Lung microvascular endothelial cell (primary cell): ENCODE measurements at places on chromosomes 3 and 15. TPM values are rescaled to one million over a fixed set of nuclear protein-coding genes. Genes with fewer than 3 reads are reported as not detected.

GRCh38 chr3:161150001-161150525 is 44.9 kb upstream of the B3GALNT1 start:
- DNase-seq, result no peak

GRCh38 chr3:45994419-45995235 is 997 bp downstream of the FYCO1 start:
- peak; percentile 22 for DNase-seq

DNA sequence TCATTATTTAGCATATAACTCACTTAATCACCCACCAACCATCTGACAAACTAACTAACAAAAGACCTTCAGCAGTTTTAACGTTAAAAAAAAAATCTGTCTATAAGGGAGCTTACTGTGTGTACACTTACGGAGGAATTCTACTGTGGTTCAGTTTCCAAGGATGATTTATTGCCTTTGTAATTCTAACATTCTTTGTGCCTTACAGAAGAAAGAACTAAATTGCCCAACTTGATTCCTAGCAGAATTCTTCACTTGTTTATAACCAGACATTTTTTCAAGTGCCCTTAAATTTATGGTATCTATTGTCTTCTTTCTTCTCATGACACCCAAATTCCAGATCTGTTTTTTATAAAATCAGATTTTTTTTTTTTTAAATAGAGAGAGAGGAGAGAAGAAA is 119.7 kb upstream of the IGSF10 start:
- DNase-seq, result no peak

DNA sequence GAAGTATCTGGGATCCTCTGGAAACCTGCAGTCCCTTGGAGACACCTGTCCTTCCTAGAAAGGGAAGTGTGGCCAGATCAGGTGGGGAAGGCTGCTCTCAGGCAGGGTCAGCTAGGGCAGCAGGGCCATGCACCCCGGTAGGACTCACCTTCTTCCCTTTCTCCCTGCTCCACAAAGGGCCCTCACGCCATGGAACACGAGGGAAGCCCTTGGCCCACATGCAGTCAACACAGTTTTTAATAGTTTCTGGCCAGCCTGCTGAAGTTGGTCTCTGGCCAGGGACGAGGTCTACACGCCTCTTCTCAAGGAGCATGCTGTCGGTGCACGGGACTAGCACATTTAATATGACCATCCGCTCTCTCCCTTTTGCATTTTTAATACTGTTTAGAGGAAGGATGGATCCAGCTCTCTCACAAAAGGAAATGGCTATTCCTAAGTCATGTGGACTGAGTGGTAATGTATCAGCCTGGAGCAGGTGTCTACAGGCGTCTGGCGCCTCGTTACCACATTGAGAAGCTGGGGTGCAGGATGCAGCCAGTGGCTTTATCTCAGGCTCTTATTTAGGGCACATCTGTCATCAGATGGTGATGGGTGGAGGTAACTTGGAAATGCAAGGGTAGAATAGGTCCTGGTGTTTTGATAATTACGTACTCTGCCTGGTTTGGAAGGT is 153.9 kb downstream of the KLF13 start:
- DNase-seq, result no peak

DNA sequence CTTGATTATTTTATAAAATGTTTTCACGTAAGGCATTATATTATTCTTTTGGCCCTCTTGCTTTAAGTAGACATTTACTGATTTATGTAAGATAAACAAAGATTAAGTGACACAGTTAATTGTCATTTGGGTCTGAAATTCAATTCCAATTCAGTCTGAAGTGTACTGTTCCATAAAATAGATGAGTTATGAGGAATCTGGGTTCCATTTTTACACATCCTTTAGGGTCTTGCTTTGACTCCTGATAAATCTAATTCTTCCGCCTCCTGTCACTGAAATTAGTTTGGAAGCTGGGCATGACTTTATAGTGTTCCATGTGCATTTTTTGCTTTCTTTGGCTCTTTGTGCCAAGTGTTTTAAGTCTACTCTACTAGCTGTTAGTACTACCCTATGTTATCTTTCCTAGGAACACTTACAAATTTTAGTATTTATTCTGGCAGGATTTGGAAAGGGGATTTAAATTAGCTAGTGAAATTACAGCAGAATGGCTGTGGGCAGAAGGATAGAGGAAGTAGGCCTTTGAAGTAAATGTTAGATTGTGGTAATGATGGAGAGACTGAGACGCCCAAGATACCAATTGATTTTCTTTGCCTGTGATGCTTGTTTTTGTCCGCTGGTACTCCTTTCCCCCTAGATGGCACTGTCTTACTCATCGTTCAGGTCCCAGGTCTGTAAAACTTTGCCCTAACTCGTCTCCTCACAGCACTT is 14.3 kb downstream of the ARL8B start:
- DNase-seq, result peak; percentile 35

- no peak for DNase-seq
Measured at GRCh38 chr3:127137113-127137512, 55.8 kb upstream of the PRR23E start.

DNA sequence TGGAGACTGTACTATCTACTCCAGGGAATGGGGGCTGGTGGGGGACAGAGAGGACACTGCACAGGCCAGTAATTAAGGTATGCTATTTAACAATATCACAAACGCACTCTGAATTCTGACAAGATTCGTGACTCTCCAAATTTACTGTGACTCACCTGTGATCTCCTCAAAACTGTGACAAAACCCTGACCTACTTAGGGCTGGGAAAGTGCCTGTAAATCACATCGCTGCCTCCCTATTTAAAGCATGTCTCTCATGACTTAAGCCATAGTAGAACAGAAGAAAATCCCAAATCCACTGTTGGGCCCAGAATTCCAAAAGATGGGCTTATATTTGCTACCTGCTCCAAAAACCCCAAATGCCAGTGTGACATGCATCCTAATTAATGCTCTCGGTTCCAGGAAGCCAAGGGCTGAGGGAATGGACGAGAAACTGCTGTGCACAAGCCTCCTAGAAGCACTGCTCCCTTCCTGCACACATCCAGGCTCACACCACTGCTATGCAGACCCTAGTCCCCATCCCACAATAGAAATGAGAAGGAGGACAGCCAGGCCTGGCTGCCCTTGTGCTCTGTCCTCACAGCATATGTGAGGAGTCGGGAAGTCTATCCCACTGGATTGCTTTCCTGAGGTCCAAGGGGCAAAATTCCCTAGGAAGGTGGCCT is 187.7 kb upstream of the CHRNA7 start:
- no peak for DNase-seq

GRCh38 chr3:17845026-17845812 is 102.8 kb upstream of the TBC1D5 start:
- no peak for DNase-seq

- no peak for DNase-seq
Measured at GRCh38 chr3:10473581-10474274, 31.7 kb downstream of the ATP2B2 start.

DNA sequence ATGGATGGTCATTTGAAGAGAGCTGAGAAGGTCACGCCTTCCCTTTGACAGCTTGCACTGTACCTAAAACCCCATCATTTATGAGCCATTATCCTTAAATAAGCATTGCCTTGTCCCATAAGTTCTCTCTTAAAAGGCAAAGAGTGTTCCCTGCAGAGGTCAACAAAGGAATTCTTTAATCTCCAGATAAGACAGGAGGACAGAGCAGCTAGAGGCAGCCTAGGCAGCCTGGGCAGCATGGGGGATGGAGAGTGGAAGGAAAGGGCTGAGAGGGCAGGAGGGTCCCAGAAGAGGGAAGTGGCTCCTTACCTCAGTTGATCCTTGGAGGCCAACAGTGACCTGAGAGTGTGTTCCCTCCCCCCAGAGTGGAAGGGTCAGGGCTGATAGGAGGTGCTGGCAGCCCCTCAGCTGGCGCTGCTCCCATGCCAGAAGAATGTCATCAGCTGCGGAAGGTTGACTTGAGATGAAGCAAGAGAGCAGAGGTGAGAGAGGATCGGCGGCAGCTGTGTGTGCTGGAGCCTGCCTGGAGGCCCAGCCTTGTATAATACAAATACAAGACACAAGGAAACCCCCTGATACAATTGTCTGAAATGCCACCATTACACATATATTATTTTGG is 12.8 kb downstream of the KBTBD13 start:
- DNase-seq, result no peak

DNA sequence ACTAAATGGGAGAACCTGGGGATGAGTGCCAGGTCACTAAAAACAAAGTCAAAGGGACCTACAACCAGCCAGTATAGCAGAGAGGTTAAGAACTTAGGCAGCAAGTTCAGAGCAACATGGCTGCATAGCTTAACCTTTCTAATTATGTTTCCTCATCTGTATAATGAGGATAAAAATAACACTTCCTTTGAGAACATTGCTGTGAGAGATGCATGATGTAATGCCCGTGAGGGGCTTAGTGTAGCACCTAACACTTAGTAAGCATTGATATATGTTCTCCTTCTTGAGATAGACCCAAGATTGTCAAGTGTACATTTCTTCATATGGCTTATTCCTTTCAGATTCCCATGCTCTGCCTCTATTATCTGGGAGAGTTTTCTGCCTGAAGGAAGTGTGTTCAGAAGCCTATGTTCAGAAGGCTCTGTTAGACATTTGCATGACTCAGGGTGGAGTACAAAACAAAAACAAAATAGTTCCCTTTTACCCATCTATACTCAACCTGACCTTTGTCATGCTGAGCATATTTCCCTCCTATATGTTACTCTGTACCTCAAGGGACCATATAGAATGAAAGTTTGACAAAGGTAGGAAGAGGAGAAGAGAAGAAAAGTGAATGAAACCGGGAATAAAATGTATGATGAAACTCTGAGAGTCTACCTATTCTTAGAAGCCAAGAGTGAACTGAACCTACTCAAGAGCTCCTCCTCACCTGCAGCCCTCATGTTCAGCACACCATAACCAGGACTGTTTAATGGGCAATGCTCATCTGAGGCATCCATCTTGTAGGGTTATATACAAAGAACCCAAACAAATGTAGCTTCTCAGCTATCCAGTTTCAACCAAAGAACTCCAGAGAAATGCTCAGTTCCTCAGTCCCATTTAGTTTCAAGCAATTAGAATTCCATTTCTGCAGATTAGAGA is 70.7 kb upstream of the KCNMB2 start:
- DNase-seq, result no peak

GRCh38 chr15:70127770-70128413 is 30.2 kb upstream of the TLE3 start:
- DNase-seq, result no peak

DNA sequence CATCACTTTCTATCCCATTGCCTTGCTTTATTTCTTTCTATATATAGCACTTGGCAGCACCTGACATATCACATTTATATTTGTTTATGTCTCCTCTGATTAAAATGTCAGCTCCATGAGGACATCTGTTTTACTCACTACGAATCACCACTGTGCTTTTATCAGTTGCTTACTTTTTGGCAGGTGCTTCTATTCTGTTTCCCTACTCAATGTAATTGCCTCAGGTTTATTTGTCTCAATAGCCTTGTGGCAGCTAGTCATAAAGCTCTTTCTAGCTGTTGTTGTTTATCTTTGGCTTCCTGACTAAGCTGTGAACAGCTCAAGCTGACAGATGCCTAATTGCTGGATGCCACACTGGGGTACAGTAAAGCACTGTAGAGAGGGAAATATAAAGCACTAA is 85.5 kb downstream of the VPS13C start:
- peak; percentile 7 for DNase-seq

- DNase-seq, result no peak
Measured at GRCh38 chr15:52804526-52805081, 14.5 kb upstream of the ONECUT1 start.

DNA sequence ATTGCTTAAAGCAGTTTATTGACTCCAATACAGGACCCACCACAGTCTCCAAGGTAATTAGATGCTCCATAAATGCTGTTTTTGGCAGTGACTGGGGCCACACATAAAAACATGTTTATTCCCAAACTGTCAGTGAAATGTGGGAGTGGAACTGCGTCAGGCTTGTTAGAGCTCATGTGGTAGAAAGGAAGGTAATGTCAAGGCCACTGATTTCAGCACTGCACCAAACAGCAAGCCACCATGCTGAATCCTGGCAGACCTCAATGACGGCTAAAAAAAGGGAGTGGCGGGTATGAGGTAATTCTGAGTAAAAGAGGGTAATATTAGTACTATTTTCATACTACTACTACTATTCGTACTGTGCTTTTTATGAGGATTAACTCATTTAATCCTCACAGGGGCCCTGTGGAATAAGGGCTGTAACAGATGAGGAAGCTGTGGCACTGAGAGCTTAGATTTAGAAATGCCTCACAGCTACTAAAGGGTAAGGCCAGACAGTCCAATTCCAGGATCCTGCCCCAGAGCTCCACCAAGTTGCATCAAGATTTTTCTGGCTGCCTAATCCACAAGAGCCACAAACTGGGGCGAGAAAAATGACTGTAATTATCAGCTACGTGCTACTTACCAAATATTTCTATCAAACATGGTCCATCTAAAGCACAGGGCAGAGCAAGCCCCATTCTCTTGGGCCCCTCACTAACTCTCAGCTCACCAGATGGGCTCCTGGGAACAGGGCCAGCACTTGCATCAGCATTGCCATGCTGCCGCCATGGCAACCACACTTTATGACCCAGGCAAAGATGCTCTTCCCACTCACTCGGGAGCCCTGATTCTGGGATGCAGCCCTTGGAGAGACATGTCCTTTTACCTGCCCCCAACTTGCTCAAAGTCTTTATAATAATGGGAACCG is 83.6 kb upstream of the SPATA12 start:
- DNase-seq, result peak; percentile 54

- DNase-seq, result peak; percentile 37
Measured at GRCh38 chr3:70360979-70361760, 48.7 kb upstream of the MDFIC2 start.

DNA sequence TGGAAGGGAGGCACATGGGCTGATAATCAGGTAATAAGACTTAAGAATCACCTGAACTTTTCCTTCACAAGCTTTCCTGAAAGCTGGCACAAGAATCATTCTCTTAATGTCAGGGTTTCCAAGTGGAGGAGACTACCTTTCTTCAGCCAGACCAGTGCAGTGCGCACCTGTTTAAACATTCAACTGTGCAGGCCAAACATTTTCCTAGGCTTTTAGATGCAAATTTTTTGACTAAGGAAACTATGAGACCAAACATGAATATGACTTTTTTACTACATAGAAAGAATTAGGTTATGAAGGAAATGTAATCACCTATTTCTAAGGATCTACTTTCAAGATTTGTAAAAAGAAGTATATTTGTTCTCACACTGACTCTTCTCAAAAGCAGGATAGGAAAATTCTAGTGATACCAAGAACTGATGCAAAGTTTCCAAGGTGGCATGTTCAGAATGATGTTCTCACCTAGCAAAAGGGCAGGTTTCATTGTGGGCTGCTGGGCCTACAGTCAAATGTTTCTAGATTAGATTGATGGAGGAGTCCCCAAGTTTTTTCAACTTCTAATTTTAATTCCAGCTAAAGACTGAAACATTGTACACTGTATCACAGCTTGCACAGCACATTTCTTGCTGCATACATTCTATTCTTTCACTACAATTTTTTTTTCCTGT is 339.1 kb downstream of the TIGIT start:
- DNase-seq, result no peak

DNA sequence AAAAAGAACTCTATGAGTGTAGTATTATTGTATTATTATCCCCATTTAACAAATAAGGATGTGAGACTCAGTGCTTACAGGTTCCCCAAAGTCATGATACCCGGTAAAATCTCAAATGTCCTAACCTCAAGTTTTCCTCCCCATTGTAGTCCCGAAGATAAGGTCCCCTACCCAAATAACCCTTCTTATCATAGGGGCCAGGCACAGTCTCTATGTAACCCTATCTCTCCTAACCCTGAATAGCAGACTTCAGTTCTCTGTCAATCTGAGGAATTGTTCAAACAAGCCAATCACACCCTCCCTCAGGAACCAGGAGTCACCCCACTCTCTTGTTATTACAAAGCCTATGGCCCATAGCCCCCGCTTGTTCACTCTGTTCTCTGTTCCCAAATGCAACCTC is 10.5 kb upstream of the SUSD5 start:
- DNase-seq, result no peak

Gene ARGFX
- not detected in 2 replicates for total RNA-seq

Gene SPSB4
- under 0.01 TPM in 2 replicates for total RNA-seq

Gene GPR15
- total RNA-seq, result not detected in 2 replicates

Gene FAM219B
- 25.1 and 45.6 TPM in 2 replicates for total RNA-seq
